ENCODE measurements at places on chromosomes 5 and 9. TPM values are rescaled to one million over a fixed set of nuclear protein-coding genes. Genes with fewer than 3 reads are reported as not detected.

The MARCHF11 gene
- not detected for total RNA-seq

The ZNF354C gene
- 4.8 TPM for total RNA-seq

The SLC9A3 gene
- total RNA-seq: 0.60 TPM

The CER1 gene
- total RNA-seq: not detected

The ADCY2 gene
- total RNA-seq: under 0.01 TPM

The PLEKHG4B gene
- not detected for total RNA-seq

The MYMK gene
- not detected for total RNA-seq

The PCDHA12 gene
- 0.15 TPM for total RNA-seq

Data from smooth muscle cell of the coronary artery (primary cell).